ENCODE measurements at places on chromosomes 12 and 14.
A peak's percentile ranks its signal among the peaks of the same experiment; 100 is the strongest.

DNA sequence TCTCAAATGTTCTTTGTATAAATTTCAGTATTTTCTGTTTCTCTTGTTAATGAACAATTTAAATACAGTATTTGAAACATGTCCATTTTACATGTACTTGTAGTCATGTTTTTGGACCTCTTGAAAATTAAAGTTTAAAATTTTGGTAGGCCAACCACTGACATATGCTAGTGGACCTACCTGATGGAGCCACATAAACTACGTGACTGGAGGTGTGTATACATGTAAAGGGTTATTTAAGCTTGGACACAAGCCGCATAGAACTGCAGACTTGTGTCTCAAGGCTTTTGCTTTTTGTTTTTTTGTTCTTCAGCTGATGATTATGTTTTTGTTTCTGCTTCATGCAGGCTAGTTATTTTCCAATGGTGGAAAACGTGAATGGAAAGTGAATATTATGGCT is 568.5 kb upstream of the MDGA2 start:
- no peak for DNase-seq

GRCh38 chr12:82207556-82207955 is 150.6 kb downstream of the CCDC59 start:
- DNase-seq, result no peak

GRCh38 chr12:5206401-5207175 is 162.9 kb downstream of the KCNA5 start:
- no peak for DNase-seq

DNA sequence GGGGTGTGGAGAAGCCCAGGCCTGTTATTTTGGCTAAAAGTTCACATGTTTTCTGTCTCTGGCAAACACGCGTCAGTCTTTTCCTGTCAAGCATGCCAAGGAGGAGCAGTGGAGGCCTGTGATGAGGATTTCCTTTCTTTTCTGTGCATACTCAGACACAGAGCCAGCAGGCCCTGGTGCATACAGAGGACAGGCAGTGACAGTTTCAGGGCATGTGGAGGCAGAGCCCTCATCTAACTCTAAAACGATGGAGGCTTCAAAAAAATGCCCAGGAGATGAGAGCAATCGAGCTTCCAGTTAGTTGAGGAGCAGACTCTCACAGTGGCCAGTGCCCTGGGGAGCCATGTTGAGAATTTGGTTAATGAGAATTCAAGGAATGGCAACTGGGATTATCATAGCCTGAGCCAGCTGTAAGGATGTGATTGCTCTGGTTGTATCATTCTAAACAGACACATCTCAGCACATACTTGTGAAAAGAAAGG is 66.5 kb downstream of the TRAFD1 start:
- no peak for DNase-seq

- DNase-seq, result no peak
Measured at GRCh38 chr12:27952510-27952909, 20.0 kb downstream of the PTHLH start.

- peak; percentile 80 for DNase-seq
Measured at GRCh38 chr12:121786440-121786825, 7.1 kb downstream of the RHOF start.

DNA sequence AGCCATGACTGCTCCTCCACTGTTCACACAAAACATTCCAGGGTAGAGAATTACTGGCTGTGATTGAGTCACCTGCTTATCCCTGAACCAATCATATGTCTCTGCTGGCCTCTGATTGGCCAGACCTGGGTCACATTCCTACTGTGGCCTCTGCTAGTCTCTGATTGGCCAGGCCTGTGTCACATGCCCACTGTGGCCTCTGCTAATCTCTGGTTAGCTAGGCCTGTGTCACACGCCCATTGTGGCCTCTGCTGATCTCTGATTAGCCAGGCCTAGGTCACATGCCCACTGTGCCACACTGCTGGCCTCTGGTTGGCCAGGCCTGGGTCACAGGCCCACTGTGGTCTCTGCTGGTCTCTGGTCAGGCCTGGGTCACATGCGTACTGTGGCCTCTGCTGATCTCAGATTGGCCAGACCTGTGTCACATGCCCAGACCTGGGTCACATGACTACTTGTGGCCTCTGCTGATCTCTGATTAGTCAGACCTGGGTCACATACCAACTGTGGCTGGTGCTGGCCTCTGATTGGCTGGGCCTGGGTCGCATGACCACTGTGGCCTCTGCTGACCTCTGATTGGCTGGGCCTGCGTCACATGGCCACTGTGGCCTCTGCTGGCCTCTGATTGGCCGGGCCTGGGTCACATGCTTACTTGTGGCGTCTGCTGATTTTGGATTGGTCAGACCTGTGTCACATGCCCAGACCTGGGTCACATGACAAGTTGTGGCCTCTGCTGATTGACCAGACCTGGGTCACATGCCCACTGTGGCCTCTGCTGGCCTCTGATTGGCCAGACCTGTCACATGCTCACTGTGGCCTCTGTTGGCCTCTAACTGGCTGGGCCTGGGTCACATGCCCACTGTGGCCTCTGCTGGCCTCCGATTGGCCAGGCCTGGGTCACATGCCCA is 251.6 kb downstream of the SLC15A4 start:
- no peak for DNase-seq

GRCh38 chr12:107486140-107486892 is 199.3 kb upstream of the PWP1 start:
- DNase-seq, result no peak

DNA sequence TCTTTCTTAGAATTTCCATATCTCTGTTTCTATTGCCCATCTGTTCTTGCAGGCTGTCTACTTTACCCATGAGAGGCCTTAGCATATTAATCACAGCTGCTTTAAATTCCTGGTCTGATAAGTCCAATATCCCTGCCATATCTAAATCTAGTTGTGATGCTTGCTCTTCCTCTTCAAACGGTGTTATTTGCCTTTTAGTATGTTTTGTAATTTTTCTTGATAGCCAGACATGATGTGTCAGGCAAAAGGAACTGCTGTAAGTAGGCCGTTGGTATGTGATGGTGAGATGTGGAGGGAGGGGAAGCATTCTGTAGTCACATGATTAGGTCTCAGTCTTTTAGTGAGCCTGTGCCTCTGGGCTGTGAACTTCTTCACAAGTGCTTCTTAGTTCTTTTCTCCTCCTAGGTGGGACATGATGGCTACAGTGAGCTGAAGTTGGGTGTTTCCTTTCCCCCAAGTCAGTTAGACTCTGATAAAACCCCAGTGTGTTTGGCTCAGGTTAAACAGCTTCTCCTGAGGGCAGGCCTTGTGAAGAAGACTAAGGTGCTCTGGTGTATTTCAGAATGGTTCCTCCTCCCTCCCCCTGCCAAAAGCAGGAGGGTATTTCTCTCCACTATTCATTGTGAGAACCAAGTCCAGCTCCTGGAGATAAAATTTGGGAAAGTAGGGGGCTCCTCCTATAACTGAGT is 195.9 kb upstream of the PARP11 start:
- no peak for DNase-seq

GRCh38 chr12:105336411-105336810 is 5.9 kb downstream of the C12orf75 start:
- DNase-seq, result no peak

DNA sequence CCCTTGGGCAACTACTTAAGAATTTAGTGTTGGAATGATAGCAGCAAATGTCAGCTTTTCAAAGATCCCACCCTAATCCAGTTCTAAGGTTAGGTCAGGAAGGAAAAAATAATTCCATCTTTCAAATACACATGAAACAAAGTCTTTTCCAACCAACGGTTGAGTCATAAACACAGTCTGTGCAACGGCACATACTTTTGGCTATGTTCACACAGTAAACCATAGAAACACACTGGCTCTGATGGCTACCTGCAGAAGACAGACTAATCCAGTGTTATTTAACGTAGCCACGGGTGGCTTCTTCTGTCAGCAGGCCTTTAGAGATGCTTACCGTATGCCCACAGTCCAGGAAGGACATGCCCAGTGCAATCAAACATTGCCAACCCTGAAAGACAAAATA is 35.7 kb downstream of the HIGD1C start:
- no peak for DNase-seq

DNA sequence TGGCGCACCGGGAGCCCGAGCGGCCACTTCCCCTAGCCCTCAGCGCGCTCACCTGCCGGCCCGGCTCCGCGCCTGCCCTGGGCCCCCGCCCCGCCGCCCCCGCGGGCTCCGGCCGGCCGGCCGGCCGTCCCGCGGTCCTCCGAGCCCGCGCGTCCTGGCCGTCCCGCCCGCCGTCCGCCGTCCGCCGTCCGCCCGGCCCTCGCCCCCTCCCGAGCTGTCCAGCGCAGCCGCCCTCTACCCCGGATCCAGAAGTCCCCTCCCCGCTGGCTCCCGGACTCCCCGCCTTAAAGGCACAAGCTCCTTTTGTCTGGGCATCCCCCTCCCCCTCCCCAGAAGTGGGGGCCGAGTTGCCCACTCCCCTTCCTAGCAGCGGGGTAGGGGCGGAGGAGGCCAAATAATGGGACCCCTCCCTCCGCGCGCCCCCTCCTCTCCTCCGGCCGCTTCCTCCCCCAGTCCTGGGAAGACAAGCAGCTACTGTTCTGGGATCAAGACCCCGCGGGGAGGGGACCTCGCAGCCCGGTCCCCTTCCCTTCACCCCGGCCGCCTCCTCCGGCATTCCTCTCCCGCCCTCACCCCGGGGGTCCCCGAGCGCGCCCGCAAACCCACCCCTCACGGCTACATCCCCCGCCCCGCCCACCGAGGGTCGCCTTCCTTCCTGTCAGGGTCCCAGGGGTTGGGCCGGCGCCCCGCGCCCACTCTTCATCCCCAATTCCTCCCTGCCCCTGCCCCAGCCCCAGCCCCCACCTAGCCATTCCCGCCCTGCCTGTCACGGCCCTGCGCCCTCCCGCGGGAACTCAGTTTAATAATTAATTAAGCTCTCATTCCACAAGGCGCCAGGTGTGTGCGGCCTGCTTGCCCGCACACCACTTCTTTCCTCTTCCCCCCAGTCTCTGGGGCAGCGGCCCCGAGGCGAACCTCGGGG is at the start of gene ADCY6:
ADCY6 (minus strand) TSS at position 236 of the 922 bp plus-strand sequence. CDS start 5,655 bp downstream, outside the sequence.
- DNase-seq, result peak; percentile 28

DNA sequence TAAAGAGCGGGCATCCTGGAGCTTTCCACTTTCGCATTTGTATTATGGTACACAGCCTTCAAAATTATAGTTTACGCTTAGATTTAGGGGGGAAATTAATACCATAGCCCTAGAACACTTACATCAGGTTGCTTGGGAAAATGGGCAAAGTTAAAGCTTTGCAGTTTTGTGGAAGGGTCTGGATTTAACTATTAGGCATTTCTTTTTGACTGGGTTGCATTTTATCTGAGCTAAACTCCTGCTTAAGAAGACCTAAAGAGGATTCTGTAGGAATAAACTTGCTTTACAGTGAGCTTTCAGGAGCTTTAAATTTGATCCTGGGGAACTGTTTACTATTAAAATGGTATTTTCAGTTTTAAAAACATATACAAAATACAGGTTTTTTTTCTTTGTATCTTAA is 42.8 kb upstream of the PTPRQ start:
- DNase-seq, result no peak

DNA sequence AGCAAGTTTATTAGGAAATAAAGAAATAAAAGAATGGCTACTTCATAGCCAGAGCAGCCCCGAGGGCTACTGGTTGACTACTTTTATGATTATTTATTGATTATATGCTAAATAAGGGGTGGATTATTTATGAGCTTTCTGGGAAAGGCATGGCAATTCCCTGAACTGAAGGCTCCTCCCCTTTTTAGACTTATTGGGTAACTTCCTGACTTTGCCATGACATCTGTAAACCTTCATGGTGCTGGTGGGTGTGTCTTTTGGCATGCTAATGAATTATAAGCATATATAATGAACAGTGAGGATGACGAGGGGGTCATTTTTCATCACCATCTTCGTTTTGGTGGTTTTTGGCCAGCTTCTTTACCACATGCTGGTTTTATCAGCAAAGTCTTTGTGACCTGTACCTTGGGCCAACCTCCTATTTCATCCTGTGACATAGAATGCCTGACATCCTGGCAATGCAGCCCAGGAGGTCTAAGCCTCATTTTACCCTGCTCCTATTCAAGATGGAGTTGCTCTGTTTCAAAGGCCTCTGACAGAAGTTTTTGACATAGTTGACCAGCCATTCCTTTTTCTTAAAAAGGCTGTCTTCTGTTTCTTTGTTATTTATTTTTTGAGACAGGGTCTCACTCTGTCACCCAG is 11.1 kb upstream of the PTGES3 start:
- DNase-seq, result no peak

DNA sequence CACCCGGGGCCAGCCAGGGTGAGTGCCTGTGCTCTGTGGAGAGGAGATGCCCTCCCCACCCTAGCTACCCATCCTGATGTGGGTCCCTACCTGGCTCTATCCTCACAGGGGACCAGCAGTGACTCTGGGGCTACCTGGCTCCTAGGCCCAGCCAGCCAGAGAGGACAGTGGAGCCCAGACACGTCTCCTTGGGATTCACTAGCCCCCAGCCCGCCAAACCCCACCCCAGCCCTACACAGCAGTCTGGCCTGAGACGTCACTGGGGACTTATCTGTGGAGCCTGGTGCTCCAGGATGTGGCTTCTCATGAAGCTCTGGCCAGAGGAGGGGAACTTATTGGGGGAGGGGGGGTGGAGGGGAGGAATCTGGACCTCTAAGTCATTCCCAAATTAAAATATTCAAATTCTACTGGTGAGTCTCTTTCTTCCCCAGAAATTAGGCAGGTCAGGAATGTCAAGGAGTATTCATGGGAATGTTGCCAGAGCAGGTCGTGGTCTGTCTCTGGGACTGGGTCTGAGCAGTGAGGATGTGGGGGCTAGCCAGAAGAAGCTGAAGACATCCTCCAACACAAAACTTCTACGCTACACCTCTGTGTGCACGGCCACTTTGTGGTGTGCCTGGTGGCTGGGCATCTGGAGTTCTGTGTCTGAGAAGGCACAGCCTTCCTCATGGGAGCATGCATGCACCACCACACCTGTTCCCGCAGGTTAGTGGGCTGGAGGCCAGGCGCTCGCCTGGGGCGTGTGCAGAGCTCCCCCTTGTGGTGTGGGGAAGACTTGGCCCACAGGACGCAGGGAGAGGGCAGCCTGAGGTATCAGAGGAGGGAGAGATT is 2.7 kb downstream of the CMTM5 start:
- DNase-seq, result no peak

DNA sequence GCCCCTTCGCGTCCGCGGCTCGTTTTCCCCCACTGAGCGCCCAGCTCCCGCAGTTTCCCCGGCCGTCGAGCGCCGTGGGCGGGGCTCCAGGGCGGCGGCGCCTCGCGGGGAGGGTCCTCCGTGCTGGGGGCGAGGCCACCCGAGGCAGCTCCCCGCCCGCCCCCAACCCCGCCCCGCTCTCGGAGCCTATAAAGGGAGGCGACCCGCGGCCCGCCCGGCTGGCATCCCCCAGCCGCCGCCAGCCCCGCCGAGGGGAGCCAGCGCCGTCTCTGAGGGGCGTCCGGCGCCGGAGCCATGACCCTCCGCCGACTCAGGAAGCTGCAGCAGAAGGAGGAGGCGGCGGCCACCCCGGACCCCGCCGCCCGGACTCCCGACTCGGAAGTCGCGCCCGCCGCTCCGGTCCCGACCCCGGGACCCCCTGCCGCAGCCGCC is at the start of gene TAMALIN:
TAMALIN (plus strand) TSS at position 221 of the 432 bp plus-strand sequence; CDS start at position 295, 74 bp downstream.
- no peak for DNase-seq

DNA sequence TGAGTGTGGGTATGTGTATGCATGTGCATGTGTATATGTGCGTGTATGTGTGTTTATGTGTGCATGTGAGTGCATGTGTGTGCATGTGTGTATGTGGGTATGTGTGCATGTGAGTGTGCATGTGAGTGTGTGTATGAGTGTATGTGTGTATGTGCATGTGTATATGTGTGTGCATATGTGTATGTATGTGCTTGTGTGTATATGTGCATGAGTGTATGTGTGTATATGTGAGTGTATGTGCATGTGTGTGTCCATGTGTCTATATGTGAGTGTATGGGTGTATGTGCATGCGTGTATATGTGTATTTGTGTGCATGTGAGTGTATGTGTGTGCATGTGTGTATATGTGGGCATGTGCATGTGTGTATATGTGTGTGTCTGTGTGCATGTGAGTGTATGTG is 25.7 kb downstream of the FAIM2 start:
- DNase-seq, result no peak

Data from amniotic stem cell (primary cell).